ENCODE measurements at places on chromosomes 2 and 18.

DNA sequence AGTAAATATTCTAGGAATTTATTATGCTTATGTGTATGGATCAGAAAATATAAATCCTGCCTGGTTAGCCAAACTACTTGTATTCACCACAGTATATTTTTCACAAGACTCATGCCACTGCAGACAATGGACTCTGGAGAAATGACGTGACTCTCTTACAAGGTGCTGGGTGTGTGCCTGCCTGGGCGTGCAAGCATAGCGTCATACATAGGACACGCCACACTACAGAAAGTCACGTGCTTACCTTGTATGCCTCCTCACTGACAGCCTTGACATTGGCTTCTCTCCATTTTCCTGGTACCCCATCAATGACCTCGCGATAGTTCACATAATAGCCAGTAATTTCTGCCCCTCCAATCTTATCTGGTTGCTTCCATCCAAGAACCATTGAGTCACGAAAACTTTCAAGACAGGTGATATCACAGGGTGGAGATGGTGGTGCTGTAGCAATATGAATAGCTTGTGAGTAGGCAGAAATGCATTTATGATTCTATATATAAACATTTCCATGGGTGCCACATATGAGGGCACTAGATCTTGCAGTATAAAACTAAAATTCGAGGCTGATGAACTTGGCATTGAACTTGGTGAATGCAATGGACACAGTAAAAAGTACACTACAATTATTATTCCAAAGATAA is 93.2 kb downstream of the MYOM1 start:
- no peak for DNase-seq

DNA sequence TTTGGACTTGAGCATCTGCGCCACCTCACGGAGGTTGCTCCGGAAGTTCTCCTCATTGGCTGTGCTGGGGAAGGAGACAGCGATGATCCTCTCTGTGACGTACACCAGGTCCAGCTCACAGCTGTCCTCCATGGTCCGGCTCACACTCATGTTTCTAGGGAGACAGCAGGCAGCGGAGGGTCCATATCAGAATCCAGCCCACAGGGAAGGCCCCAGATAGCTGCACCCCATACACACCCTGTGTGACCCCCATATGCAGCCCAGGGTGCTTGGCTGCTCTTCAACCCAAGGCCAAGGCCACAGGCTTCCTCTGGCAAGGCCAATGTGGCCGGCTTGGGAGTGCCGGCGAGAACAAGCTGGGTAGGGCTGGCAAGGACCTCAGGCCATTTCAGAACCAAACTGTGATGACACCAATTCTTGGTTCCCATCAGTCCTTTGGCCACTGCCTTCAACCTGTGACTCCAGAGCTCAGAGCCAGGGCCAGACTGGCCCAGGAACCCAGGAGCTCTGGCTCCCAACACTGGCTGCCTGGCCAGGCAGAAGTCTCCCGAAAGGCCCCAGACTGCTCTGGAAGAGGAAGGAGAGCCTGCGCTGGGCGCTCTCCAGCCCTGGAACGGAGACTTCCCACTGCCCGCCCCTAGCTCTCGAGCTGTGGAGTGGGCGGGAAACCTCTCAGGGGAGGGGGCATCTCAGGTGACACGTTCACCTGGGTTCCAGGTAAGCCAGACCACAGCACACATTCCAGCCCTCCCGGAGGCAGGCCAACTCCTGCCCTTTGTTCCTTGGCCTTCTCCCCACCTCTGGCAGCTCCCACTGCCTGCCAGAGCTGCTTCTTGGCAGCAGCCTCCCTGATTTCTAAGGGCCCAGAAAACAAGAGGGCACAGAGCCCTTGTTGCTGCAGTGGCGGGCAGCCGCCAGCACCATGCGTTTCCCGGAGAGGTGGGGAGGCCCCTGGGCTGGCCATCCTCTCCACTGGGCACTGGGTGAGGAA is 104.7 kb downstream of the TNS1 start:
- DNase-seq, result no peak

DNA sequence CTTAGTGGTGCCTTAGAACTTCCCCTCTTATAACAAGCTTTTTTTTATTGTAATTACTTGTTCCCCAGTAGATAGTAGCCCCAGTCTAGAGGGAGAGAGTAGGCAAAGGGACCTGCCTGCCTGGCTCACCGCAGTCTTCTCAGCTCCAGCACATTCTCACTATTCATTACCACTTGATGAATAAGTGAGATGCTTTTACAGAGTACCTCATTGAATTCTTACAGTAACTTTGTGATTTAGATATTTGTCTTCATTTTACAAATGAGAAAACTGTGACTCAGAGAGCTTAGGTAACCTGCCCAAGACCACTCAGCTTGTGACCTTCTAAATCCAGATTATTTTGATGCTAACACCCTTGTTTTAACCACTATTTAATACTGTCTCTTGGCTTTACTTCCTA is 77.8 kb downstream of the CHRNA1 start:
- DNase-seq, result no peak

- no peak for DNase-seq
These were observed 16.0 kb upstream of the KLHL23 start for GRCh38 chr2:169717691-169718063.

DNA sequence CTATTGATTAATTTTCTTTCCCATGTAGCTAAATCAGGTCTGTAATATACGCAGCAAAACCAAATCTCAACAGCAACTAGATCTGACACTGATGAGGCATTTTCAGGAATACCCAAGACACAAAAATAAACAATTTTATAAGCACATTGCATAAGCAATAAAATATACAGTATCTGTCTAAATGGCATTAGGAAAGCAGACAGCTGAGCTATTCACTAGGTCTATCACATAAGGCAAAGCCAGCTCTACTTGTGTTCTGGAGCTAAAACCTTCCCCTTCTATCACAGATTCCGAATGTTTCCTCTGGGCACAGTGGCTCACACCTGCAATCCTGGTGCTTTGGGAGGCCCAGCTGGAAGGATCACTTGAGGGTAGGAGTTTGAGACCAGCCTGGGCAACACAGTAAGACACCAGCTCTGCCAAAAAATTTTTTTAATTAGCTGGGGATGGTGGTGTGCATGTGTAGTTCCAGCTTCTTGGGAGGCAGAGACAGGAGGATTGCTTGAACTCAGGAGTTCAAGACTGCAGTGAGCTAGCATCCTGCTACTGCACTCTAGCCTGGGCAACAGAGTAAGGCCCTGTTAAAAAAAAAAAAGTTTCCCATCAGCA is 21.1 kb downstream of the PTPN2 start:
- DNase-seq, result no peak

DNA sequence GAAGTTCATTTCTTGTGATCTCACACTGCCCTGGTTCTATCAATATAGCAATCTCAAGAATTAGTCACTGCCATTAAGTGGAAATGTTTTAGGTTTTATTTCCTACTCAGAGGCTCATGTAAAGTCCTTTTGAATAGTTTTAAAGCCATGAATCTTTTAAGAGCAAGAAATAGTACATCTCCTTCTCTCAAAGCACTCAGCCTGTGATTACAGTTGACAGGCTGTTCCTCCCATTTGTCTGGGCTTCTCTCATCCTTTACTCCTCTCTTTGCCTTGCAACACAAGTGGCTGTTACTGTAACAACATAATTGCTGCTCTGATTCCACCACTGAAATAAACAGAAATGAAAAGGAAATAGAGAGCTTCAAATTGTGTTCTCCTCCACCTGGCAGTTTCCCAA is 18.4 kb downstream of the GRP start:
- peak; percentile 16 for DNase-seq

DNA sequence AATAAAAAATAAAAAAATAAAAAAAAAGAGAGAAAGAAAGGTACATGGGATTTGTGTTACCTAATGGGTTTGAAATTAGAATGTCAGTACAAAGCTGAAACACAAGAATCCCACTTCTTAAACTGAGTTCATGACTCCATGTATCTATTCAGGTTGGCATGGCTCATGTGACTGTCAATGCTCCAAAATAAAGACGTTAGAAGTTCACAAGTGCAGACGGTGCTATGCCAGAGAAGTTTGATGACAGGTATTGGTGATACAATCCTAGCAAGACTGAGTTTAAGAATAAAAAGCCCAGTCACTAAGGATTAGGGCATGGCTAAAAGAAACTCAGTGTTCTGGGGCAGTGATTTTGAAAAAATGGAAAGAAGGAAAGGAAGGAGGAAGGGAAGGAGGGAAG is 254.3 kb downstream of the XIRP2 start:
- DNase-seq, result no peak

DNA sequence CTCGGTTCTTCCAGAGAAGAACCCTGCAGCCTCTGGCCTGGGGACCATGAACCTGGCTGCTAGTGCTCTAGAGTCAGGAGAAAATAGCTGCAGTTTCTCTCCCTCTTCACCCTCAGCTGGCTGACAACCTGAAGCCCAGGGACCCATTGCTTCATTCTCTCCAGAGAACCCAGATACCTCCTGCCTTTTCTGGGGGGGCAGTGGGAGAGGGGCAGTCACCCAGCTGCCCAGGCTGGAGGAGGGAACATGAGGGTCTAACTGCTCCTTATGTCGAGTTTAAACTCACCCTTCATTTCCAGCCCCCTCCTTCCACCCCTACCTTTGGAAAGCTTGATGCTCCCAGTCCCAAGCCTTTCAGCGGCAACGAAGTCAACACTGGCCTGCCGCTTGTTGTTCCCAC is 7.6 kb upstream of the ZFAND2B start:
- DNase-seq, result no peak

DNA sequence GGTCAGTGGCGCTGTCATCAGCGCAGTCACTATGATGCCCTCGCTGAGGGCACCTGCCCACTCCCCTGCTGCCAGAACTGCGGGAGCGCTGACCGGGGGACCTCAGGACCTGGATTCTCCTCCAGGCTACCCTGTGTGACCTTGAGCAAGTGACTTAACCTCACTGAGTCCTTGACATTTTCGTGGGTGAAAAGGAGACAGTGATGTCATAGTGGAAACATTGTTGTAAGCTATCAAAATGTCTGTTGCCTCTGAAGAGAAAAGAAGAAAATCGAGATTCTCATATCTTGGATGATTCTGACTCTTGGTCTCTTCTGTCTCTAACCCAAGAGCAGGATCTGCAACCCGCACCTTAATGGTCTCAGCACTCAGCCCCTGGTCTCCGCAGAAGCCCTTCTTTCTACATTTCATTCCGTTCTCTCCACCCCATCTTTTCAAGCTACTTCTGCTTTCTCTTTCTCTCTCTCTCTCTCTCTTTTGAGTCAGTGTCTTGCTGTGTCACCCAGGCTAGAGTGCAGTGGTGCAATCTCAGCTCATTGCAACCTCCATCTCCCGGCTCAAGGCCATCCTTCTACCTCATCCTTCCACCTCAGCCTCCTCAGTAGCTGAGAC is 978 bp upstream of the TUBA4A start:
- DNase-seq, result no peak

DNA sequence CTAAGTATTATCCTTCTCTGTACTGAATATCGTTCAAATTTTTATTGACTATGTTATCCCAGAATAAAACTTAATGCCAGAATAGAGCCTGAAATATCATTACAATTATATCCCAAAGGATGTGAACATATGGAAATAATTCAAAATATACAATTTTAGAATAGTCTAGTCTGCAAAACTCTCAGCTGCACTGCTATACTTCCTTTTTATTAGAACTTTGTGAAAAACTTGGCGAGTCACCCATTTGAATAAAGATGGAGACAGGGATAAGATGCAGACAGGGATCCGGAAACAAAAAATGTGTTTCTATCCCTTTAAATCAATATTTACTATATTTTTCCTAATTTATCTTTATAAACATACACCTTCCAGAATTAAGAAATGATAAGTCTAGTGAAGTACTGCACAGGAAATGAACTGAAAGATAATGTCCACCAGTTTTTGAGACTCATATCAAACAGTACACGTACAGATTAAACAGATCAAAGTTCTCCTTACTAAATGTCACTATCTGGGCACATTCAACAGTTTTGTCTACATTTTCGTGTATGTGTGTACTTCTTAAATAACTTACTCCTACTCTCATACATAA is 107.8 kb downstream of the MEP1B start:
- no peak for DNase-seq

GRCh38 chr2:30888852-30889409 is 81.7 kb upstream of the CAPN13 start:
- DNase-seq, result no peak

GRCh38 chr2:10324095-10324832 is 21.6 kb downstream of the HPCAL1 start:
- no peak for DNase-seq

- DNase-seq, result no peak
These were observed 70.0 kb upstream of the ACVR2A start for GRCh38 chr2:147774805-147775204.

DNA sequence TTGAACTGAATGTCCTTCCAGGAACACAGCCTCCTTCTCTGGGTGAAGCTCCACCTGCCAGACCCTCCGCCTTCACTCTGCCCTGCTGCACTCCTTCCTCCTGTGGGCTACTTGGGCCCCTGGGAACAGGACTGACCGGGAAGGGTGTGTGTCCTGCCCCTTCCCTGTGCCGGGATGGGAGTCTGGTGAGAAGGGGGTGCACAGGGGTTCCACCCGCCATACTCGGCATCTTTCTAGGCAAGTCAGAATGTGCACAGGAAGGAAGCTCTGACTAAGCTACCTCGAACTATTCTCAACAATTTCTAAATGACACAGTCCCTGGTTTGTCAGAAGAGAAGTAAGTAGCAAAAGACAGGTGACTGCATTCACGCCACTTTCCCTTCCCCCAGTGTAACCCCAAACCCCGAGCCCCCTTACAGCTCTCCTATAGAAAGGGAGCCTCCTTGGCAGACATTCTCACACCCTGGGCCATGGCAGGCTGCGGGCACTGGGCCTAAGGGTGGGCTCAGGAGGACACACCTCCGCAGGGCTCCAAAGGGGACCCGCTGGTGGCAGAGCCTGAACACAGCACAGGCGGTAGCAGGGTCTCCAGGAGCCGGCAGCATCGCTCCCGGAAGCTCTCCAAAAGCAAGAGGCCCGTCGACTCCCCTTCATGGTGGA is 184.1 kb downstream of the HDAC4 start:
- no peak for DNase-seq

- no peak for DNase-seq
These were observed 119.6 kb upstream of the EPAS1 start for GRCh38 chr2:46177461-46178089.

DNA sequence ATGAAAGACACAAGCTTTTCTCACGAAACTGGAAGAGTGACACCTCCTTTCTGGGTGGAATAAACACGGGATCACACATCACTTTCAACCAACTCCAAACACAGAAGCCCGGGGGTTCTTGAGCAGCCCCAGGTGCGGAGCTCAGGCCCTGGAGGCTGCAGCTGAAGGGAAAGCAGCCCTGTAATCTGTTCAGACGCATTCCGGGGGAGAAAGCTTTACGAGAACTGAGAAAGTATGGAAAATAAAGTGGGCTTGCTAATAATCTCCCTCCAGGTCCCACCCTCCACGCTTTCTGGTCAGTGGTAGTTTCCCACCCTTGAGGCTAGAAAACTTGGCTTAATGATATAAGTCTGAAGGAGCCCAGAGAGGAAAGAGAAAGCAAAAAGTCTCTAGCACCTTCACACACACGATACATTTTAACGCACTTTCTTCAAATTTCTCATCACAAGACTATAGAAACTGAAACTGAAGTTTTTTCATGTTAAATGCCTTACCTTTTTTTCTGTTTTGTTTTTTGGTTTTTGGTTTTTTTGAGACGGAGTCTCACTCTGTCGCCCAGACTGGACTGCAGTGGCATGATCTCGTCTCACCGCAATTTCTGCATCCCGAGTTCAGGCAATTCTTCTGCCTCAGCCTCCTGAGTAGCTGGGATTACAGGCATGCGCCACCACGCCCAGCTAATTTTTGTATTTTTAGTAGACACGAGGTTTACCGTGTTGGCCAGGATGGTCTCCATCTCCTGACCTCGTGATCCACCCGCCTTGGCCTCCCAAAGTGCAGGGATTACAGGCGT is 141.3 kb downstream of the AFF3 start:
- no peak for DNase-seq

- no peak for DNase-seq
These were observed 58.5 kb downstream of the KCTD1 start for GRCh38 chr18:26489881-26490280.
